Stimulated activated CD4-positive, alpha-beta T cell treated with anti-CD3 and anti-CD28 coated beads, Interleukin-4, amount 100 ng/mL, for 4 hours (primary cell): ENCODE measurements at places on chromosomes 6 and 20.

DNA sequence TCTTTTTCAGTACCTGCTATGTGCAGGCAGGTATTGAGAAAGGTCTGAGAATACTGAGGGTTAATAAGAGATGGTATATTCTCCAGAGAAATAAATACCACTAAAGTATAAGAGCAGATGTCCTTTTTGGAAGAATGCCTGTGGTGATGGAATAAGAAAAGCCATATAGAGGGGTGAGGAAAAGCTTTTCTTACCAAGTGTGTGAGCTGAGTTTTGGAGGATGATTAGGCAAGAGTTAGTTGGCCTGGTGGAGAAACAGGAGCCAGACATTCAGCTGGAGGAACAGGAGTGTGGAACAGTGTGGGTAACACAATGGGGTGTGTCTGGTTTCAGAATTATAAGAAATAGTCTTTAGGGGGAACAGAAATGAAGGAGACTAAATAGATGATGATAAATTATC lies 19.9 kb downstream of the ZNF451 start:
- no peak for DNase-seq

DNA sequence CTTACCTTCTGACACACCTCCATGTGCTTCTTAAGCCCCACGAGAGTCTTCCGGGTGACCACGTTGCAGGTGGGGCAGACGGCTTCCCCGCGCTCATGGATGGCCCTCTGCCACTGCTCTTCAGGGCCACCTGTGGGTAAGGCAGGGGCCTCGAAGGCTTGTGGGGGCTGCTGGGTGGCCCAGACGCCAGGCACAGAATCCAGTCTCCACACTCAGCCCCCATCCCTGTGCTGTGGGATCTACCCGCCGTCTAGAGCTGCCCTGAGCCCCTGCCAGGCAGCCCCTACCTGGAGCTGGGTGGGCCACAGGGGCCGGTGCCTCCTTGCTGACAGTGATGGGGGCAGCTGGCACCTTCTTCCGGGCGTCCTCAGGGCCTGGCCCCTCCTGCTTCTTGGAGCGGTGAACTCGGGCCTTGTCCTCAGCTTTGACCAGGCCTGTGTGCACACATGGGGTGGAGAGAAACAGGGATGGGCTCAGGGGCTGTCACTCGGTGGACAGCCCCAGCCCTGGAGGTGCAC lies 5.9 kb downstream of the ZNF512B start:
- no peak for DNase-seq

DNA sequence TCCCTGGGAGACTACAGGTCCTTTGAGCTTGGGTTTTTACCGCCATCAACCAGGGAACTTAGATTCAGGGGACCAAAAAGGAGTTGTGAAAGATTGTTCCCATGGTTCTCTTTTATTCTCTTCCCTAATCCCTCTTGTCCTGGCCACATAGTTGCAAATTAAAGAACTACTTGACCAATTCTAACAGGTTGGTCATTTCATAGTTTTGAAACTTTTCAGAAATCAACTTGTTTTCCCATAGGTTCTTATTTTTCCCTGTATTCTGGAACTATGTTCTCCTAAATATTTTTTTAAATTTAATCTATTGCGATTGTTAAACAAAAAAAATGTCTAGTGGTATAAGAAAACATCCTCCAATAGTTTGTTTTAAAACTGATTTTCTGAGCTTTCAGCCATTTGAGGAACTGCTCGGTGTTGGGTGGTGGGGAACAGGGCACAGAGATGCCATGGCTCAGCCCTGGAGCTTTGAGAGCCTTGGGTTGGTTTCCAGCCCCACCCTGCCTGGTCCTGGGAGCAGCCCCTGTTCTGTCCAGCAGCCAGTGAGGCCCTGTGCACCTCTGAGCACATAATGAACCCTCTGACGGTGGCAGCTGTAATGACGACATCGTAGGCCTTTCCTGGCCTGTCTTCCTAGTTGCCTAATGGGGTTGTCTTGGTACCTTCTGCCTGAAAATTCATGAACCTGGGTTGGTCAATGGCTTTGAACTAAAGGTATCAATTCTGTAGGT lies 53.5 kb downstream of the TBC1D7 start:
- DNase-seq = no peak

DNA sequence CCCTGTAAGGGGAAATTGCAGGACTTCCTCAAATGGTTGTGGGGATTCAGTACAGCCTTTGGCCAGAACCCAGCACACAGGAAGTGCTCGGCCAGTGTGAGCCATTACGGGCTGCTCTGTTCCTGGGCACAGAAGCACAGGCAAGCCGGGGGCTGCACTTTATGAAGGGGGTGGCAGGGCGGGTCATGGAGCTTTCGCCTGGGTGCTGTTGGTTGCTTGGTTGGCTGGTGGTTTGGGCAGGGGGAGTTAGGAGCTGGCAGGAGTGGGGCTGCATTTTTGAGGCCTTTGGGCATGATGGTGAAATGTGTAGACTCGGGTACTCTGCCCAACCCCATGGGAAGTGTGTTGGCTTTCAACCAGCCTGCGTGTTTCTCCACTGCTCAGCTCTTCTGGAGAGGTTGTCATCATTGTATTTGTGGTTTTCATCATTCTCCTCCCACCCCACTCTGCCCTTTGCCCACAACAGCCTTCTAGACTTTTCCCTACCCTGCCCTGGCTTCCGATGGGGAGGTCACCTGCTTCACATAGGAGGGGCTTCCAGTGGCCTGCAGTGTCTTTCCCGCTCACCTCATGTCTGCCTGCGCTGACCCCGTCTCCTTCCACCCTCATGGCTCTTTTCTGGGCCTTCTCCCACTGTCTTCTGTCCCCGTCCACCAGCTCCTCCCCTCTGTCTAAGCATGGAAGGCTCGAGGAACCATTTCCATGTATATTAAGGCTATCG lies 16.1 kb upstream of the RBM38 start:
- no peak for DNase-seq

DNA sequence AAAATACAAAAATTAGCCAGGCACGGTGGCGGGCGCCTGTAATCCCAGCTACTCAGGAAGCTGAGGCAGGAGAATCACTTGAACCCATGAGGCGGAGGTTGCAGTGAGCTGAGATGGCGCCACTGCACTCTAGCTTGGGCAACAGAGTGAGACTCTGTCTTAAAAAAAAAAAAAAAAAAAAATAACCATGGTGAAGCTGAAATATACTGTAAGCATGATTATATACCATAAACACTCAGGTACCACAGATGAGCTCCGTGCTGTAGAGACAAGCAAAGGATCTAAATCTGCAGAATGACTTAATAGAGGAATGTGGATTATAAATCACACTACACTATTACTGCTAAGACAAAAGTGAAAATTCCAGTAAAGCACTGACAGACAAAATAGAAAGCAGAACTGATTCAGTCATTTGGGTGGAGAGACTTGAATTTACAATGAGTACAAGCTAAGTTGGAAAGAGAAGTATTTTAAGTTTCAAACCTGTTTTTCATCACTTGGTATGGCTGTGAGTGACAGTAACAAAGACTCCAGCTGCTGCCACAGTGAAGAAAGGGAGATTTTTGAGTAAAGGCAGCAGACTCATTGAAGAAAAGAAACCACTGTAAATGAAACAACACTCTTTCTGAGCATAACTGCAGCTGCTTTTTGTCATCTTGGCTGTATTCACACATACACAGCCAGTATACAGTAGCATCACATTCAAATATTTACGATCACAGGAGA lies 322.1 kb downstream of the RNGTT start:
- DNase-seq = no peak

DNA sequence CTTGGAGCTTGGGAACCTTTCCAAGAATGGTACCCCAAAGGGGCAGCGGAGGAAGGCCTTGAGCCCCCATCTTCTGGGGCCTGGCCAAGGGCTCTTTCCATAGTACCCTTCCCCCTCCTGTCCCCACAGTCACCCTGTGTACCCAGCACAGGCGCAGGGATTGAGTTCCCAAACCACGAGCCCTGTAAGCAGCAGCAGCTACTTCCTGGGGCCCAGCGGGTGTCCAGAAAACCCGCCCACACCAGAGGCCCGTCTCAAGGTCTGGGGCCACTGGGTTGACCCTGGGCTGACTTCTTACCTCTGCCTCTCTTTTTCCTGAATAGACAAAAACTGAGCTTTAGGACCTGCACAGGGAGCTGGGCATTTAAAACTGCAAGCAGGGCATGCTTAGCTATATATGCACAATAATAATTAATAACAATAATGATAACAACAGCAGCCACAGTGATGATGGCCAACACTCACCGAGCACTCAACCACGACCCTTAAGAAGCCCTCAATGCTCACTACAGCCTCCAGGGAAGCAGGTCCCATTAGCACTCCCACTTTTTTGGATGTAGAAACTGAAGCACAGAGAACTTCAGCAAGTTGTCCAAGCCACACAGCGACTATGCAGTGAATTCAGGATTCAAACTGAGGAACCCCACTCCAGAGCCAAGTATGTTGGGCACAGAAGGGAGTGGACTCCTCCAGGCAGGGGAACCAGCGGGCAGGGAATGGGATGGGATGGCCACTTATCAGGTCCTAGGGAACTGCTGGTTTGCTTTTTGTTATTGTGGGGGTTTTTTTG lies 14.5 kb downstream of the NOL4L start:
- no peak for DNase-seq
